Heart left ventricle (tissue), 16 donors: ENCODE measurements at places on chromosomes 4 and X. TPM values are rescaled to one million over a fixed set of nuclear protein-coding genes. Genes with fewer than 3 reads are reported as not detected.

MAGEC1 gene
- not detected for polyA plus RNA-seq

CSAG1 gene
- polyA plus RNA-seq, result not detected

ERVMER34-1 gene
- 3.3 TPM for polyA plus RNA-seq

- DNase-seq, result peak; percentile 66
- peak overlapping the region; percentile 82 for H3K27ac ChIP-seq
These were observed 6.5 kb downstream of the SH3BP2 start for GRCh38 chr4:2799224-2799911.

DNA sequence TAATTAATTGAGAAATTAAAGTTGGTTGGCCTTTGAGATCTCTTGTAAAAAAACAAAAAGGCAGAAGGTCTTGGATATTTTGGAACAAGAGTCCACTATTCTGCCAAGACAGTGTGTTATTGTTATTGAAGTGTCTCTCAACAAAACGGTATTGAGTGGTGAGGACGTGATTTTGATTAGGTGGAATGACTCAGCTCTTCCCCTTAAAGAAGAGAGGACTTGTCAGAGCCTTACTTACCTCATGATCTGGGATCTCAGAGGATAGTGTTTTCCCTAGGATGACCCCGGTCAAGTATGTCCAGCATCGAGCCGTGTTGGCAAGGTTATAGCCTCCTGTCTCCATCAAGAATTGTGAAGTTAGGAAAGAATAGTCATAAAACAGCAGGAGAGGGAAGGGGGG lies 110.9 kb downstream of the HDAC8 start:
- no peak overlapping the region for H3K27ac ChIP-seq
- DNase-seq, result no peak
- no peaks in the 10 kb centered on the region for H3K27me3 ChIP-seq
- peaks cover 15% of the 10 kb centered on the region for H3K36me3 ChIP-seq
- no peaks in the 10 kb centered on the region for H3K4me1 ChIP-seq

DNA sequence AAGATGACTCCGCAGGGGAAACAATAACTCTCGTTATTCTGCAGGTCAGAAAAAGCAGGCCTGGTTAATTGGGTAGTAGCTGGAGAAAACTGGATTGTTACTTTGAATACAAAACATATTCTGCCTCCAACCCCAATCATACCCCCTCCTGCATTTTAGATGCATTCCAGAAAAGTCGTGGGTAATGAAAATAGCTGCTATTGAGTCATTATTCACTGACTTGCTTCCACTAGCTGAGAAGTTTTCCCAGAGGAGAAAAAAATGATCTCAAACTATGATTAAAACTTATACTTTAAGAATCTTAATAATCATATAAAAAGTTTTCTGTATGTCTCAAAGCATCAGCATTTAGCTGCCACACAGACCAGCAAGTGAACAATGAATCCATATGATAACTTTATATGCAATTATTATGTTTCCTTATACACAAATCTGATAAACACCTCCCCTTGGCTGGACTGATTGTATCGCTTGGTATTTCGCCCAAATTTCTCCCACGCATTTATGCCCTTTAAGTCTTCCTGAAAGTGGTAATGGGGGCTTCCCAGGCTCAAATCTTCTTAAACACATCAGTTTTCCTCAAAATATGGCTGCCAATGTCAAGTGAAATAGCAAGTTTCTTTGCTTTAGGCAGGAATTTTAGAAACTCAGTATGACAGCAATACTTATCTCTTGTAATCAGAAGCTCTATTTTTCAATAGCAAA lies 181.0 kb downstream of the LDB2 start:
- no peaks in the 10 kb centered on the region for H3K27me3 ChIP-seq
- no peak overlapping the region for H3K27ac ChIP-seq
- no peak overlapping the region for H3K4me3 ChIP-seq
- no peaks in the 10 kb centered on the region for H3K4me1 ChIP-seq
- H3K36me3 ChIP-seq, result no peaks in the 10 kb centered on the region
- no peak for DNase-seq

DNA sequence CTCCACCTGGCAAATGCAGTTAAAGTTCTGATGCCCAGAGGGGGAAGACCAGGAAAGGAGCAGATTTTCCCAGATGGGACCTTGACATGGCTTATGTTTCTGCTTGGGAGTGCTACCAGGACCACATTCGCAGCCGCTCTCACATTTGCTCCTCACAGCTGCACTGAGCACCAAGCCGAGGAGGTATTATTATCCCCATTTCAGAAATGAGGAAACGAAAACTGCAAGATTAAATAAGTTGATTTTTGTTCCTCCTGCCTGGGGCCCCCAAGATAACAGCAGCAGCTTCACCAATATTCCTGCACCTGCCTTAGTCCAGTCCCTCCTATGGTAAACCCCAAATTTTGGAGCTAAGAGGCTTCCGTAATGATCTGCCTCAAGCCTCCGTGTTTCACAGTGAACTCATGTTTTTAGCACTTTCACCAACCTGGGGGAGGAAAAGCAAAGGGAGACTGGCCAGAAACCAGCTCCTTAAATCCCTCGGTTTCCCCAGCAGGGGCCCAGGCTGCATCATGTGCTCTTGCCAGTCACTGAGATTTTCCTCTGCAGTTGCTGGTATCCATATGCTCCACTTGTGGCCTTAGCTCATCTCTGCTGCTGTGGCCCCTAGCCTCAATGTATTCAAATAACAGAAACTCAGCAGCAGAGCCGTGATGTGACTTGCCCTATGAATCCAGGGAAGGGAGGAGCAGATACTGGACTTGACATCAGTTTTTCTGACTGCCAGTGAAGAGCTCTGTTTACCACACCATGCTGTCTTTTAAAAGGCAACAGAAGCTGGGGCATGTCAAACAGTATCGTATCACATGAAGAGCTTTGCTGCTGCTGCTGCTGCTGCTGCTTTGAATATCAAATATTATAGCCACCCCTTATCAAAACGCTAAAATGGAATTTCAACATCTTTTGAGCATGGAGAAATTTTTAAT lies 95.5 kb upstream of the KLHL13 start:
- H3K36me3 ChIP-seq, result no peaks in the 10 kb centered on the region
- H3K27ac ChIP-seq, result no peak overlapping the region
- DNase-seq, result no peak
- no peaks in the 10 kb centered on the region for H3K4me1 ChIP-seq

- H3K4me1 ChIP-seq, result no peaks in the 10 kb centered on the region
- no peaks in the 10 kb centered on the region for H3K27me3 ChIP-seq
- no peaks in the 10 kb centered on the region for H3K36me3 ChIP-seq
- no peak overlapping the region for H3K27ac ChIP-seq
- H3K4me3 ChIP-seq, result no peak overlapping the region
These were observed 109.1 kb upstream of the HUWE1 start for GRCh38 chrX:53795576-53795975.

DNA sequence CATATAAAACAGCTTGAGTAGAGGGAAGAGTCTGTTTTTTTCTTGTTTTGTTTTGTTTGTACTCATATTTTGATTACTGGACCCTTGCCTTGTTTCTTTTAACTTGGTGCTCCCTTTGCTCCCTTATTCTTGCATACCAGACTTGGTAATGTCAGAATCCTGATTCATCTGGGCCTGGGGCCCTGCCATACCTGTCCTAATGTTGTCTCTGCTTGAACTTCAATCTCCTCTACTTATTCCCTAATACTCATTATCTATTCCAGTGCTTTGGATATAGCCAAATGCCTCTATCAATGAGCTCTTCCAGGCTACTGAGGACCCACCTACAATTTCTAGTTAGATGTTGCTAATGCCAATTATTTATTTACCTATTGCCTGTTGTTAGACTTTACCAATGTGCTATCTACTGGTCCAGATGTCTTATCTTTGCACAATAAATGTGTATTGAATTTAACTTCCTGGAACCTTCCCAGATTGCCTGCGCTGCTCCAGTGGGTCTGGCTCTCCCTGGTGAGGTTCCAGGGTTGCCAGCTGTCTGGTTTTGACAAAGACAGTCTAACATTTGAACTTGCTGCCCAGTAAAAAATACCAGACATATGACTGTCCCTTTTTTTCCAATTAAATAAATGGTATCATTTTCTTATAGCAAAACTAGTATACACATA lies 64.4 kb upstream of the ACSL4 start:
- H3K27me3 ChIP-seq, result no peaks in the 10 kb centered on the region
- no peaks in the 10 kb centered on the region for H3K36me3 ChIP-seq
- no peak for DNase-seq
- H3K27ac ChIP-seq, result no peak overlapping the region
- no peaks in the 10 kb centered on the region for H3K4me1 ChIP-seq
